GM23338 (cell line): ENCODE measurements at places on chromosomes 6 and 20. TPM values are rescaled to one million over a fixed set of nuclear protein-coding genes. Genes with fewer than 3 reads are reported as not detected.
A peak's percentile ranks its signal among the peaks of the same experiment; 100 is the strongest.

GRCh38 chr6:124517339-124517738, 444.9 kb upstream of the RNF217 start:
- no peak overlapping the region for H3K27ac ChIP-seq
- H3K4me3 ChIP-seq: no peak overlapping the region
- DNase-seq: peak; percentile 50
- H3K4me1 ChIP-seq: peaks cover 6% of the 10 kb centered on the region
- H3K27me3 ChIP-seq: no peaks in the 10 kb centered on the region

The CHD6 gene
- 41.0 and 45.9 TPM in 2 replicates for total RNA-seq

DNA sequence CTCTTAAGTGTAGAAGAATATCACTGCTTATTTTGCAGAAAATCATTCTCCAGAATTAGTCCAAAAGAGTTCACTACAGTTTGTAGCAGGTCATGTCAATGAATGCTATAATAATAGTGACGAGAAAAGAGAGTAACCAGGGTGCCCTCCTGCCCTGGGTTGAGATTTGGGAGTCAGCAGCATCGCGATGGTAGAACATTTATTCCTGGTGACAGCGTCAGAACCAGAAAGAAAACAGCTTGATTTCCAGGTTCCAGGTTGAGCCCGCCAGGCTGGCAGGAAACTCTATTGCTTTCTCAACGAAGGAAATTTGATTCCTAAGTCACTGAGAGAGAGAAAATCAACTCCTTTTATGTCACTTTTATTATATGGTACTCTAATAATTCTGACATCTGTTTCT, 550.3 kb downstream of the QKI start:
- H3K4me1 ChIP-seq: no peaks in the 10 kb centered on the region
- H3K27ac ChIP-seq: no peak overlapping the region
- H3K4me3 ChIP-seq: no peak overlapping the region
- no peak for DNase-seq

GRCh38 chr6:10098756-10099528, 315.9 kb downstream of the TFAP2A start:
- no peak overlapping the region for H3K27ac ChIP-seq
- H3K27me3 ChIP-seq: no peaks in the 10 kb centered on the region
- no peaks in the 10 kb centered on the region; the same call in 1 of the 2 replicates for H3K4me1 ChIP-seq

- no peaks in the 10 kb centered on the region for H3K36me3 ChIP-seq
- no peak overlapping the region for H3K4me3 ChIP-seq
- no peaks in the 10 kb centered on the region; the same call in 1 of the 2 replicates for H3K4me1 ChIP-seq
- H3K27me3 ChIP-seq: no peaks in the 10 kb centered on the region
- DNase-seq: no peak
- H3K27ac ChIP-seq: no peak overlapping the region
Measured at GRCh38 chr6:55882718-55883569, 7.6 kb upstream of the BMP5 start.

DNA sequence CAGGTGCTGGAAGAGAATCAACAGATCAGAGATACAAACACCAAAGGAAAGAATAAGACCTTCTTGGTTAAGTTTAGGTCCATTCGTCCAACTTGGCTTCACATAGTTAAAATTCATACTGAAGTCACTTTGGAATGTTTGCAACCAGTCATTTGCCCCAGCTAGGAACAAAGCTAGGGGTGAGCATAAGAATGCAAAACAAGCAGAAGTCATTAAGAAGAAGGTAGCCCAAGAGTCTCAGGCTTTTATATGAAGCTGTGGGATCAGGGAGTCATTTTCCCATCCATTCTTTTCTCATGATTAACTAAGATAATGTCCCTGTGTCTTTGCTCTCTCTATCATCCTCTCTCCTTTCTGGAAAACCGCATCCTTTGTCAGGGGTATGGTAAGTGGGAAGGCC, 51.5 kb upstream of the TMEM170B start:
- H3K27ac ChIP-seq: no peak overlapping the region
- no peaks in the 10 kb centered on the region for H3K4me1 ChIP-seq
- DNase-seq: no peak

DNA sequence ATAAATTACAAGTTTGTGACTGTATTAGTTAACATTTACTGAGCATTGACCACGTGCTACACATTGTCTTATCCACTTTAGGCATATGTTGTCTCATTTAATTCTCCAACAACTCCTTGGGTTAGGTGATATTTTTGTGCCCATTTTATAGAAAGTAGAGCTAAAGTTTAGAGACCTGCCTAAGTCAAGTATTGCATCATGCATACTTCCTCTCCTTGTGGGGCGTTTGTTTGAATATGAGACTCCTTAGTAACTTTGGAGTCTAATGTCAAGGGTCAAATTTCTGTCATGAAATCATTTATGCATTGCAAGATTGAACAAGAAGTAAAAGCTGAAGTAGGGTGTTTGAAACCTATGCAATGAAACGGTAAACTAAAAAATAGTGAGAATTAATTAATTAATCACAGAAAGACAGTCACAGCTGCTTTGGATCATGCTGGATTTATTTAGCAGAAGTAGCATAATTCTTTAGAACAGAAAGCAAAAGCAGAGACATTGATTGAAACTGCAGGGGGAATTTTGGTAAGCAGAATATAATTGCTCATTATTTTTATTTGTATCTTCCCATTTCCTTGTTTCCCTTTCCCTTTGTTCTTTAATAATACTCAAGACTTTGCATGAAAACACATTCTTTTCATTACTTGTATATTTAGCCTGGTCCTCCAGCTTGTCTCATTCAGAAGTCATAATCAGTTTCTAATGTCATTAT, 1374.4 kb upstream of the GJE1 start:
- DNase-seq: no peak
- no peak overlapping the region for H3K27ac ChIP-seq
- H3K36me3 ChIP-seq: no peaks in the 10 kb centered on the region
- H3K4me3 ChIP-seq: no peak overlapping the region
- peaks cover 7% of the 10 kb centered on the region; the same call in 1 of the 2 replicates for H3K4me1 ChIP-seq
- H3K27me3 ChIP-seq: no peaks in the 10 kb centered on the region

DNA sequence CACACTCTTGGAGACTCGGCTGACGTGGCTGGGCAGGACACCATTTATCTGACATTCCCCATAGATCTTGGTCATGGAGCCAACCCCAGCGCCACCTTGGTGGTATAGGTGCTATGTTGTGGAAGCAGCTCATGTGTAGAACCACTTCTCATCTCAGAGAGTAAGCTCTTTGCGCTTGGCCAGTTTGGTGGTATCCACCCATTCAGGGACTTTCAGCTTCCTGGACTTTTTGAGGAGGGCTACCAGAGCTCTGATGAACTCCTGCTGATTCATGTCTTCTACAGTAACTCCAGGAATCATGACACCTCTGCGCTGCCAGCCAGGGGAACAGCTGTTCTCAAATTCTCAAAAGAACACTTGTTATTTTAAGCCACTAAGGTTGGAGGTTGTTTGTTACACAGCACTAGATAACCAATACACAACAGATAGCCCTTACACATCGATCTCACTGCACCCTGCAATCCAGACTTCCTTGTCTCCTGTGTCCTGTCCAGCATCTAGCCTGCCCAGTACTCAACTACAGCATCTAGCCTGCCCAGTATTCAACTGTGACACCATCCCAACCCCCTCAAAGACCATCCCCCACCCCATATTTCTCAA, 86.0 kb upstream of the SLC22A16 start:
- H3K27ac ChIP-seq: no peak overlapping the region
- no peak overlapping the region for H3K4me3 ChIP-seq
- no peak for DNase-seq
- H3K36me3 ChIP-seq: no peaks in the 10 kb centered on the region
- H3K4me1 ChIP-seq: peaks cover 5% of the 10 kb centered on the region; the same call in 1 of the 2 replicates

GRCh38 chr6:1312473-1313367, 822 bp downstream of the FOXQ1 start:
- peaks cover 85% of the 10 kb centered on the region for H3K27me3 ChIP-seq
- peaks cover 24% of the 10 kb centered on the region for H3K4me1 ChIP-seq
- peak; percentile 71 for DNase-seq
- H3K36me3 ChIP-seq: no peaks in the 10 kb centered on the region
- H3K4me3 ChIP-seq: peak overlapping the region; percentile 67

GRCh38 chr6:167952512-167952859, 45.0 kb upstream of the KIF25 start:
- H3K4me1 ChIP-seq: no peaks in the 10 kb centered on the region
- no peak overlapping the region for H3K27ac ChIP-seq
- DNase-seq: no peak
- peaks cover 45% of the 10 kb centered on the region for H3K36me3 ChIP-seq
- no peak overlapping the region for H3K4me3 ChIP-seq
- H3K27me3 ChIP-seq: no peaks in the 10 kb centered on the region

The LGSN gene
- 0.45 TPM in 1 of 2 replicates, not detected in the other for total RNA-seq

DNA sequence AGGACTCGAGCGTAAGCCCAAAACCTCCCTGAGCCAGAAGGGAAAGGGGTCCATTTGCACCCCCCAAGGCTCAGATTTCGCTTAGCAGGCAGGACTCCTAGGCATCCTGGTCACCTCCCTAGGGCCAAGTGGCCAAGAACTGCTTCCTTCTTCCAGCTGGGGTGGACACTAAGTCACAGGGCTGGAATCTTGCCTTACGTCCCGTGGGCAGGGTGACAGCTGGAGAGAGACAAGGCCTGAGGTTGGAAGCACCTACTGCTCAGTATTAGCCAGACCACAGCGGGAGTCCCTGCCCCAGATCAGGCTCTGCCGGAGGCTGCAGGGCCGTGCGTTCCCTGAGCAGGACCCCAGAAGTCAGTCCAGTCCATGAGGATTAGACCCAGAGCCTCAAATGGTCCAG, 19.7 kb downstream of the LAMA5 start:
- no peak overlapping the region for H3K4me3 ChIP-seq
- H3K36me3 ChIP-seq: peaks cover 31% of the 10 kb centered on the region
- H3K27ac ChIP-seq: no peak overlapping the region
- no peaks in the 10 kb centered on the region for H3K4me1 ChIP-seq

The SLC16A10 gene
- 30.9 and 37.6 TPM in 2 replicates for total RNA-seq

DNA sequence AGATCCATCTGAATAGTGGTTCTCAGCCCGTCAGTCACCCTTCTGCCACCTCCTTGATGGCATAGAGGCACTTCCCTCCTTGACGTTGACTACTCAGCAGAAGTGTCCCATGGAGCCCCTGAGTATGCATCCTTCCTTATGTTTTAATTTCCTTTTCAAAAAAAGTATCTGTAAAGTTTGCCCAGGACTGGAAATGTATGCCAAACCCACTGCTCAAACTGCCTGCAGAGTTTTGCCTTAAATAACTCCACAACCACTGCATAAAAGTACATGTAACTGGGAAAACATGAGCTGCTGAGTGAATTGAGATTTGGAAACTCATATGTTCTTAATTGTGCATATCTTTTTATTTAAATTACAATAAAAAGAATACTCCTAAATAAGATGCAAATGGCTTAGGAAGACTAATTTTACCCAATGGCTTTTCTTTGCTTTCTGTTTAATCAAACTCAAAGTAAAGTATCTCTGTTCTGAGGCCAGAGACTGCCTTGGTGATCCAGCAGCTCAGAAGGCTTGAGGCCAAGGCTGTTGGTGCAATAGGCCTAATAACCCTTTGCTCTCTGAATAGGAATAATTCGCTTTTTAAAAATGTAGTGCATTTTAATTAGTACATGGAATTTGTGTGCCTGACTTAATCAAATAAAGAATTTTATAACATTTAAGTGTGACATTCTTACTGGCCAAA, 90.4 kb downstream of the FNDC1 start:
- DNase-seq: no peak
- H3K36me3 ChIP-seq: no peaks in the 10 kb centered on the region
- no peak overlapping the region for H3K4me3 ChIP-seq
- no peaks in the 10 kb centered on the region for H3K27me3 ChIP-seq
- no peak overlapping the region for H3K27ac ChIP-seq
- no peaks in the 10 kb centered on the region for H3K4me1 ChIP-seq

- H3K4me1 ChIP-seq: no peaks in the 10 kb centered on the region
- no peaks in the 10 kb centered on the region; the same call in 1 of the 2 replicates for H3K36me3 ChIP-seq
- H3K27ac ChIP-seq: no peak overlapping the region
- no peak overlapping the region for H3K4me3 ChIP-seq
- no peak for DNase-seq
- H3K27me3 ChIP-seq: no peaks in the 10 kb centered on the region
Measured at GRCh38 chr6:128078276-128078675, 177.4 kb upstream of the THEMIS start.

DNA sequence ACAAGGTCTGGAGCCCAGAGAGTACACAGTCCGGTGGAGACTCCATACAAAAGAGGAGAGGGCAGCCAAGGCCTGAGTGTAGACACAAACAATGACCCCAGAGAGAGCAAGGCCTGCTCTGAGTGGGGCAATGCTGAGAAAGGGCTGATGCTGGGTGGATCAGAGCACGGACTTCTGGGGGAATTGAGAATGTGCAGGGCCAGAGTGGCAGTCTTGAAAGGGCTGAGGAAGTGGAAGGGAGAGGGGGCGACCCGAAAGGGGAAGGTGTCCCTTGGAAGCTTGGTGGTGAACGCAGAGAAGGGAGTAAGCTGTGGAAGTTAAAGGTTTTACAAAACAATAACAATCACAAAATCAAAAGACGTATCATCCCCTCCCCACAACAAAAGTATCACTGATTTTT, 12.0 kb upstream of the GRM4 start:
- H3K36me3 ChIP-seq: no peaks in the 10 kb centered on the region
- DNase-seq: no peak
- peaks cover 26% of the 10 kb centered on the region for H3K27me3 ChIP-seq
- no peak overlapping the region for H3K4me3 ChIP-seq

GRCh38 chr6:135521431-135521830, 23.9 kb upstream of the AHI1 start:
- DNase-seq: no peak
- no peak overlapping the region for H3K4me3 ChIP-seq
- no peaks in the 10 kb centered on the region for H3K4me1 ChIP-seq
- H3K27ac ChIP-seq: no peak overlapping the region

The TMEM217 gene
- total RNA-seq: 1.0 TPM in 1 of 2 replicates, not detected in the other

GRCh38 chr6:10201606-10202510, 213.0 kb downstream of the TFAP2A start:
- H3K27ac ChIP-seq: no peak overlapping the region
- H3K4me3 ChIP-seq: no peak overlapping the region
- DNase-seq: no peak
- H3K4me1 ChIP-seq: no peaks in the 10 kb centered on the region
- H3K36me3 ChIP-seq: no peaks in the 10 kb centered on the region
- H3K27me3 ChIP-seq: no peaks in the 10 kb centered on the region

- H3K4me3 ChIP-seq: peak overlapping the region; percentile 21; the same call in 1 of the 2 replicates
- H3K4me1 ChIP-seq: peaks cover 41% of the 10 kb centered on the region
- H3K36me3 ChIP-seq: no peaks in the 10 kb centered on the region
- H3K27ac ChIP-seq: no peak overlapping the region
Measured at GRCh38 chr6:107670792-107671199, 153.3 kb downstream of the SCML4 start.

DNA sequence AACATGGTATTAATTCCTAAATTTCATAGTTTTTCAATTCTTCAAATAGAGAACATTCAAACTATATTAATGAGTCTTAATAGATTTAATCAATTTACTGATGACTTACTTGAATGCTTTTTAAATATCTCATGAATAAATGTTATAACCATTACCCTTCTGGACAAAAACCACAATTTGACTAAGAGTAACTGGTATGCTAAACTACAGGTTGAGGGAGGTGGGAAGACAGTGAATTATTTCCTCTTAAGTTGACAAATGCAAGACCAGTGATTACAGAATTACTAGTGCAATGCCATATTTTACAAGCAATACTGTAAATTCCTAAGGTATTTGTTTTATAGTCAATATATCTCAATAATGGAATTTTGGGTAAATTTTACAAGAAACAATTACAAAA, 65.1 kb downstream of the REV3L start:
- no peak for DNase-seq
- no peaks in the 10 kb centered on the region for H3K4me1 ChIP-seq
- H3K4me3 ChIP-seq: no peak overlapping the region
- H3K36me3 ChIP-seq: no peaks in the 10 kb centered on the region
